ENCODE measurements at places on chromosomes 13 and 19.

DNA sequence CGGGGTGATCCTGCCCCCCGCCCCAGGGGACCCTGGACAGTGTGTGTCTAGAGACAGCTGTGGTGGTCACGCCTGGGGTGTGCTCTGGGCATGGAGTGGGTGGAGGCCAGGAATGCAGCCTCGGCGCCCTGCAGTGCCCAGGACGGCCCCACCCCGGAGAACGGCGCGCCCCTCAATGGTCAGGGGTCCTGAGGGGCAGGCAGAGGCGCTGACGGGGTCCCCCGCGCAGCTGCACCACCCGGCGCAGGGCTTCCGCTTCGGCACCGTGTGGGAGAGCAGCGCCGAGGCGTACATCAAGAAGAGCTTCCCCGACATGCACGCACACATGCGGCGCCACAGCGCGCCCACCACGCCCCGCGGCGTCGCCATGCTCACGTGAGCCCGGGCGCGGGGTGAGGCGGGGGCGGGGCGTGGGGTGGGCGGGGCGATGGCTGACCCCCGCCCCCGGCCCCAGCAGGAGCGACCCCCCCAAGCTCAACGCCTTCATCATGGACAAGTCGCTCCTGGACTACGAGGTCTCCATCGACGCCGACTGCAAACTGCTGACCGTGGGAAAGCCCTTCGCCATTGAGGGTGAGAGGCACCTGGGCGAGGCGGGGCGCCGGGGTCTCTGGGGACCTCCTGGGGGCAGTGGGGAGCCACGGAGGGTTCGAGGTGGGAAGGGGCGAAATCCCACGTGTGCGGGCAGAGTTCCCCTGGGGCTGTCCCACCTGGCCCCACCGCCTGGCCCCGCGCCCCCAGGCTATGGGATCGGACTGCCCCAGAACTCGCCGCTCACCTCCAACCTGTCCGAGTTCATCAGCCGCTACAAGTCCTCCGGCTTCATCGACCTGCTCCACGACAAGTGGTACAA lies 7.4 kb downstream of the GRIN3B start:
- DNase-seq: no peak

GRCh38 chr19:14147797-14148605 lies 11.6 kb upstream of the ASF1B start:
- DNase-seq: peak; percentile 56

GRCh38 chr19:16594131-16594586 lies 21.9 kb upstream of the SLC35E1 start:
- no peak for DNase-seq

DNA sequence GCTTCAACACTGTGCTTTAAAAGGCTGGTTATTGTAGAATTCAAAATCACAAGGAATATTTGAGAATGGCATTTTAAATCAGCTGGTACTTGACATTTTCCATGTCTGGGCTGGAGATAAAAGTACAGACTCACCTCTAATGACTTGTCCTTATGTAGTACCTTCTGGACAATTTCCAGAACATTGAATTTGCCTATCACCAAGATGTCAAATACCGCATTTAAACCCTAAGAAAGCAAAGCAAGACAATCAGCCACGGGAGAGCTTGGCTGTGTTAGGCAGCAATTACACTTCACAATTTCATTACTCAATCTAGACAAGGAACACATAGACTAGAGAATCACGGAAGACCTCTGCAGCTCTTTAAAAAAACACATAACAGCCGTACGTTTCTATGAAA lies 36.8 kb downstream of the TMTC4 start:
- no peak for DNase-seq

DNA sequence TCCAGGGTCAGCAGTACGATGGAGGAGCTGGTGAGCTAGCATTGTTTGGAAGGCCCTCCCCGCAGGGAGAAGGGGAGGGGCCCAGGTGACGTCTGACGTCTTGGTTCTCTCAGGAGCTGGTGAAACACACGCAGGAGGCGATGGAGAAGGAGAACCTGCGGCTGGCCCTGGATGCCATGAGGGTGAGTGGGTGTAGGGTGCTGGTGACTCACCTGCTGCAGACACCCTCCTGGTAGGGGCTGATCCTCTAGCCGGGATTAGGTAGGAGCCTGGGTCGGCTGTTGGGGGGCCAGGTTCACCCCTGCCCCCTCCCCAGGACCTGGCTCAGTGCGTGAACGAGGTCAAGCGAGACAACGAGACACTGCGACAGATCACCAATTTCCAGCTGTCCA lies 55.8 kb downstream of the VAV1 start:
- no peak for DNase-seq

DNA sequence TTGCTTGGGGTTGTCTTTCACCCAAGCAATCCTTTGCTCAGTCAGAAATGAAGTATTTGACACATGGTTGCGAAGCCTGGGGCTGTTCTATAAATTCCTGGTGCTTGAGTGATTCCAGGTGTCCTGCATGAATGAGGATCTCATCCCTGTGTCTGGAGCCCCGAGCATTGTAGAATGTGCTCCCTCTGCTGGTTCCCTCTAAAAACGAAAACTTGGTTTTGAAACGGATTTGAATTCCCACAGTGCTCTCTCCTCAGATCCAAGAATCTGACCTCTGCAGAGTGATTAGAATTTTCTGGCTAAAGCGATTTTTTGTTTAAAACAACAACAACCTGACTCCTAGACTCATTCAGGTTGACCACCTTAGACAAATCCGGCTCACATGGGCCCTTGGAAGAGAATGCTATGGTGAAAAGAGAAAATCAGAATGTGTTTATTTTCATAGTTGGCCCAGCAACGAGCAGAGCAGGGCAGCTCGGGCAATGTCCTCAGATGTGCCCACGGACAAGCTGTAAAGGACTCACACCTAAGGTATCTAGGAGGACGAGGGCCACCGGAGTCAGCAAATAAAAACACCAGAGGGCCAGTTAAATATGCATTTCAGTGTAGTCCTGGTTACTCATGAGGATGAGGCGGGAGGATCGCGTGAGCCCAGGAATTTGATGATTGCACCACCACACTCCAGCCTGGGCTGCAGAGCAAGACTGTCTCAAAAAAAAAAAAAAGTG lies 8.7 kb upstream of the ATP12A start:
- DNase-seq: peak; percentile 87

DNA sequence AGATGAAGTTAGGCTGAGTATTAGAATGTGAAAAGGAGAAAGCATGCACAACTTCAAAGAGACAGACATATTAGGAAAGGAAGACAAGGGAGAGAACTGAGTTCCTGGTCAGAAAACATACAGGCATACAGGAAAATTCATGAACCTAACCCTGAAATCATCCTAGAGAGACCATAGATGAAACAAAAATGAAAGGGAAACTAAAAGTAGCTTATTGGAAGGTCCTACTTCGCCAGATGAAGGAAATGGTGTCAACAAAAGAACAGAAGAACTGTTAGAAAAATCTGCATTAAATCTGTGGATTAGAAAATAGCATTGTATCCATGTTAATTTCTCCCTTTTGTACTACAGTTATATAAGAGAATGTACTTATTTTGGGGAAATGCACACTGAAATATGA lies 169.0 kb upstream of the UFM1 start:
- DNase-seq: no peak

DNA sequence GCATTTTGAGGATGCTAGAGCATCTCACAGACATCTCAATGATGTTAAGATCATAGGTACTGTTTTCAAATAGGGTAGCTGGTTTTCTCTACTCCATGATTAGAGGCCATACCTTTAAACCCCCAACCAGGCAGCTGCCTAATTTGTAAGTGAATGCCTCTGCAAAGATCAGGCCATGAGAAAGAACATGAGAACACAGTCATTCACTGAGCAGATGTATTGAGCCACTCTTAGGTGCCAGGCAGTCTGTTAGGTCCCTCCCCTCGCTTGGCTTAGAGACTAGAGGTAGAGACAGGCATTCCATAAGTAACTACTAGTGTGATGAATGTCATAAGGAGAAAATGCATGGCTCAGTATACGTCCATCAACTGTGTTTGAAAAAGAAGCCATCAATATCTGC lies 410.0 kb downstream of the FGF9 start:
- DNase-seq: no peak

- no peak for DNase-seq
These were observed 33.6 kb downstream of the GJA3 start for GRCh38 chr13:20127262-20127561.

GRCh38 chr13:46629811-46630413 lies 76.9 kb downstream of the LRCH1 start:
- DNase-seq: no peak

- peak; percentile 90 for DNase-seq
These were observed 115.3 kb downstream of the LRCH1 start for GRCh38 chr13:46668302-46668720.

- no peak for DNase-seq
These were observed 415.0 kb upstream of the SLITRK1 start for GRCh38 chr13:84297251-84297650.

DNA sequence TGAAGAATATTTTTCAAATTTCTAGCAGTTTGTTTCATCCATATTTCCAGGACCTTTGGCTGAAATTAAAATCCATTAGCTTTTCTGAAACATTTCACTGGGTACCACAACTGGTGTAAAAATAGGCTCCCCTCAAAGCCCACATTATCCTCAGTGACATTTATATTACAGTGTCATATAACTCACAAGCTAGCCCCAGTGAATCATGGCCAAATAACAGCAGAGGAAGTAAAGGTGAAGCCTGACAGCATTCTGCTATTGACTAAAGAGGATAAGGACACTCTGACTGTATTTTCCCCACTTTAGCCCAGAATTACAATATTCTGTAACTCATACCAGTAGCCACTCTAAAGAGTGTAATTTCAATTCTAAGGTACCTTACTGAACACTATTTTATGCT lies 21.9 kb downstream of the KCTD12 start:
- DNase-seq: no peak

GRCh38 chr13:100159584-100159983 lies 70.7 kb downstream of the PCCA start:
- DNase-seq: no peak

- no peak for DNase-seq
These were observed 10.8 kb downstream of the OR7D2 start for GRCh38 chr19:9189535-9189934.

- no peak for DNase-seq
These were observed 183.8 kb downstream of the KATNAL1 start for GRCh38 chr13:30123575-30123974.

DNA sequence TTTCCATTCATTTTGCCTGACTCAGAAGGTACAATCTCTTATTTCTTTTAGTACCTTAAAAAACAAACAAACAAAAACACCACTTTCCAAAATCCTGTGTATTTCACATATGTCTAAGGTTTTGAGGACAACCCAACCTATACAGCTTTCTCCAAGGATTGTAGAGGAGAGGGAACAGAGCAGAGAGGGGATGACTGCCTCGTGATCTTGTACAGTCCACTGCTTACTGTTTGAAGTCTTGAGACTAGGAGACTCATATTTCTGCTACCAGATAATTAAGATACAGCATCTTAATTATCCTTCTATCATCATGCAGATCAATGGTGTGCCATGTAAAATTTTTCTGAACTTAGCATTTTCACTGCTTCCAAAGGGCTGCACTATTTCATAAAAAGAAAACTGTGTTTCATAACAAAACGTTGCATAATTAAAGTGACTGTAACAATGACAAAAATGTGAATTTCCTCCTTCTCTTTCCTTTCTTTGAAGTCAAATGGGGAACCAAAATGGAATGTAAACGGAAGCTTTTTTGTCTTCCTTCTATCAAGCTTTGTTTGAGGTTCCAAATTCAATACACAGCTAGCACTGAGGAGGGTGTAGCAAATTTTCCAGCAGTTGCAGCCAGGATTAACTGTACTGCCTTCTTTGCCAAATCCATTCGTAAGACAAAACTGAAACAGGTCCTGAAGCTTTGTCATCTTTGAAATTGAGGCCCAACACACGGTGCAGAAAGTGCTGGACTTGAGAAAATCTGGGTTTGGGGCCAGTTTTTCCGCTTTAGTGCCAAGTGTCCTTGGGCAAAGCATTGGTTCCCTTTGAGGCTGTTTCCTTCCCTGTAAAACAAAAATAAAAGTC lies 34.9 kb upstream of the RCBTB2 start:
- DNase-seq: no peak

DNA sequence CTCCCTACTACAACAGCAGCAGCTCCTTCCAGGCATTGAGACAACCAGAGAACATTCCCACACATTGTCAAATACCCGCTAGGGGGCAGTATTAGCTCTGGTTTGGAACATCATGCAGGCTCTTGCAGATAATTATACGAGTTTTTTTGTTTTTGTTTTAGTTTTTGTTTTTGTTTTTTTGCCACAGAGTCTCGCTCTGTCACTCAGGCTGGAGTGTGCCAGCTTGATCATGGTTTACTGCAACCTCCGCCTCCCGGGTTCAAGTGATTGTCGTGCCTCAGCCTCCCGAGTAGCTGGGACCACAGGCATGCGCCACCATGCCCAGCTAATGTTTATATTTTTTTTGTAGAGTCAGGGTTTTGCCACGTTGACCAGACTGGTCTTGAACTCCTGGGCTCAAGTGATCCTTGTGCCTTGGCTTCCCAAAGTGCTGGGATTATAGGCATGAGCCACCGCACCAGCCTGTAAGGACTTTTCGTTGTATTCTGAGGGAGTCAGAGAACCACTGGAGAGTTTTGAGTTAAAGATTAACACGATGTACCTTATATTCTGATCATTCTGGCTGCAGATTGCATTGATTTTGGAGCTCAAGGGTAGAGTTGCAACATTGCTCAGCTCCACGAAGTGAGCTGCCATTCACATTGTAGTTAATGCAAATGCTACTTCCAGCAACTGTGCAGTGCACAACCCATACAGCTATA lies 41.7 kb upstream of the CEACAM20 start:
- peak; percentile 78 for DNase-seq

DNA sequence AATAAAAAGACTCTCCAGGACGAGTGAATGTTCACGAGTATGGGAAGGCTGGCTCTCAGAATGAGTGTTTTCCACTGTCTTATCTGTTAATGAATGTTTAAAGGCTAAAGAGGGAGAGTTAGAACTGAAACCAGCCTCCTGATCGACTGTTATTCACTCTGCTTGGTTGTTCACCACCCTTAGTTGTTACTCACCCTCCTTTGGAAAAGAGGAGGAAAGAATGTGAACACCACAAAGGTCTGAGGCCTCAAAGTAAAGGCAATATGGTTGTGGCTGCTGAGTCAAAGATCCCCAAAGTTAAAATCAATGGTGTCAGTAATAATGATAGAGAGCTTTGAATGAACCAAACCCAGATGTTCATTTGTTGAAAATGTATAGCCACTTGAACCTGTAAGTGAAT lies 1793.2 kb upstream of the PCDH20 start:
- peak; percentile 28 for DNase-seq

- DNase-seq: peak; percentile 28
These were observed 46.7 kb downstream of the NOTCH3 start for GRCh38 chr19:15154002-15154612.

GRCh38 chr19:7677669-7678311 lies 900 bp downstream of the MCEMP1 start:
- DNase-seq: no peak

- DNase-seq: peak; percentile 15
These were observed 4.6 kb upstream of the ZNF845 start for GRCh38 chr19:53328967-53329366.

- no peak for DNase-seq
These were observed 652 bp downstream of the POU4F1 start for GRCh38 chr13:78602561-78603239.

DNA sequence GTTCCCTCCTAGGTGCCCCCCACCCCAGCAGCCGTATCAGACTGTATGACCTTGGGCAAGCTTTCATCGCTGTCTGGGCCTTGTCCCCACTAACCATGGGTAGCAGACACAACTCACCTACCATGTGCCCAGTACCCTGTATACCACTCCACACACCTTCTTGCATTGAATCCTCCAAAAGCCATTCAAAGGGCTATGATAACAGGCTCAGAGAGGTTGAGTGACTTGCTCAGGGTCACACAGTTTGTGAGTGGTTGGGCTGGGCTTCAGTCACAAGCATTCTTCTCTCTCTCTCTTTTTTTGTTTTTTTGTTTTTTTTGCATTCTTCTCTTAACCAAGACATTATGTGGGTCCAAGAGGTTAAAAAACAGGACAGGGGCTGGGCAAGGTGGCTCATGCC lies 2.6 kb downstream of the RASAL3 start:
- no peak for DNase-seq

All from fibroblast of skin of right quadriceps (primary cell).